NCI-H1092 (cell line): ENCODE measurements at places on chromosomes 2 and 18.

GRCh38 chr2:60391649-60392375, 161.6 kb downstream of the BCL11A start:
- DNase-seq: no peak

GRCh38 chr2:12457831-12458230, 258.9 kb upstream of the TRIB2 start:
- DNase-seq: no peak

GRCh38 chr18:3710712-3711301, 260.8 kb downstream of the TGIF1 start:
- DNase-seq: no peak

- no peak for DNase-seq
Observed at GRCh38 chr18:56649996-56650395, 1.2 kb upstream of the WDR7 start.

- peak; percentile 44 for DNase-seq
Observed at GRCh38 chr2:130355578-130356431, at the start of gene PTPN18. PTPN18 (plus strand) TSS chr2:130356056; CDS start chr2:130356108, 52 bp downstream.

DNA sequence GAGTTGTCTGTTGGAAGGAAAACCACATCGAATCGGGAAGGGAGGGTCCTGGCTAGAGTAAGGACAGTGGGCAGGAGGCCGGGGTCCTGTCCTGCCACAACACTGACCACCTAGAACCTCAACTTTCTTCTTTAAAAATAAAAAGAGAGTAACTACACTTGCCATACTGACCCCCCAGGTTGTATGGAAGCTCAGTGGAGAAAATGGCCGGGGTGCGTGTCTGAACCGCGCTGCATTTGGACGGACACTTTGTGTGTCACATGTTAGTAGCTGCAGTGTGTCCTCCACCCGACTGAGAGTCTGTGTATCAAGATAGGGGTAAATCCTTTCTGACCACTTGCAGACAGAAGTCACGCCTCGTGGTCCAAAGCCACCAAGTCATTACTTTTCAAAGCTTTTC, 87.0 kb downstream of the GBX2 start:
- DNase-seq: no peak

DNA sequence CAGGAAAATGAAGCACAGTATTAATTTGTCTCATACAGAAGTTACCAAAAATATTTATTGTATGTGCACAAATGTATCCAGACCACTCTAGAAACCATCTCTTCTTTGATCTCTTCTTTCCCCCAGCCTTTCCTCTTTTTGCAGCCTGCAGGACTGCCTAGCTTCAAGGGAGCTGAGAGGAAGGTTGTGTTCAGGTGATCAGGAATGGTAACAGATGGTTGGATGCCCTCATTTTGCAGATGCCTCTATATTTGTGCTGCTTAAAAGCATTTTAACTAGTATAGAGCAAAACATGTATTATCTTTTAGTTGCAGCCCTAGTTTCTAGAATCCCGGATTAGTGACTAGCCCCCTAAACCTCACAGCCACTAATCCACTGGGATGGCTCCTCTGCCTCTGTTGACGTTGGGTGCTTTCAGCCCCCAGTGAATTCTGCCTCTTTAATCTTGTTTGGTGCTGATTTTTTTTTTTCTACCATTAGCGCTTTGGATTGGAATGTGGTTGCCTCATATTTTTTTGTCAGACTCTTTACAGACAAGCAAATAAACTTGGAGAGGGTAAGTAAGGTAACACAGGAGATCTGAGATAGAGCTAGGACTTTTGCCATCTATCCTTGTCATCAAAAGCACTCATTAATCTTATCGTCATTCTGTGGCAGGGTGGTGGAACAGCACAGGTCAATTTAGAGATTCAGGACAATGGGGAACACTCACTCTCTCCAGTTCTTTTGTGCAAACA, 103.8 kb upstream of the NDUFV2 start:
- no peak for DNase-seq

- DNase-seq: no peak
Observed at GRCh38 chr2:190177249-190178040, 114.9 kb upstream of the MSTN start.

GRCh38 chr2:237281836-237282306, 132.1 kb downstream of the COL6A3 start:
- no peak for DNase-seq

DNA sequence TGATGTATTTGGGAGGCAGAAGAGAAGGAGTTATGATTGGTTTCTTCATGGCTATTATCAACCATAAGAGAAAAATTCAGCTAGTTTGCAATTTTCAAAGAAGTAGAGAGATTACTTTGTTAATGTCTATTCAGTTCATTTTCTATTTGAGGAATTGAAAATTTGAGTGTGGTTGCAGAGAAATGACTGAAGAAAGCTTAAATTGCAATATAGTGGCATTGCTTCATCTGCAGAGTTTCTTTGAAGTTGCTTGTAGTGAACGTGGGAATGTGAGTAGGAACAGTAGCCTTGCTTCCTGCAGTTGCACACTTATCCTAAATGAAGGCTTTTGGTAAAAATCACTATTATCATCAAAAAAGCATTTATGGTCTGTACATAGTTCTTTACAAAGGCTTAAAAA, 14.7 kb upstream of the CYRIA start:
- no peak for DNase-seq

- no peak for DNase-seq
Observed at GRCh38 chr2:116510117-116510671, 1304.3 kb upstream of the DDX18 start.

GRCh38 chr2:178404368-178404767, 46.6 kb downstream of the PRKRA start:
- no peak for DNase-seq

GRCh38 chr18:10688766-10689165, 162.9 kb downstream of the NAPG start:
- no peak for DNase-seq

GRCh38 chr2:567865-568638, 109.2 kb downstream of the TMEM18 start:
- DNase-seq: no peak

GRCh38 chr2:206031162-206031784, 54.7 kb downstream of the INO80D start:
- no peak for DNase-seq

- no peak for DNase-seq
Observed at GRCh38 chr2:171287611-171288010, 126.9 kb upstream of the TLK1 start.

DNA sequence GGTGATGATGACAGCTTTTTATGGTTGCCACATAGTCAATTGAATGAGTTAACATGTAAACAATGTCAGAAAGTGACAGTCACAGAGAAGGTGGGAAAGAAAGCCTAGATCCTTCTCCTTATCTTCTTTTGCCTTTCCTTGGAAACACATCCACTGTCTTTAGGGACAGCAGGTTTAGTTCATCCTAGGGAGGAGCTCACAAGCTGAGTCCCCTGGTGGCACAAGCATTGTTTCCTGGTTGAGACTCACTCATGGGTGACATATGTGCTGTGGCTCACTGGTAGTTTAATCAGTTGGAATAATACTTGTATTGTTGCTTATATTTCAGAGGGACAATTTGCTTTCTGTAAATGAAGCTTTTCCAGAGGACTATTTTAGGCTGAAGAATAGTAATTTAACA, 598.5 kb downstream of the CNTNAP5 start:
- no peak for DNase-seq

DNA sequence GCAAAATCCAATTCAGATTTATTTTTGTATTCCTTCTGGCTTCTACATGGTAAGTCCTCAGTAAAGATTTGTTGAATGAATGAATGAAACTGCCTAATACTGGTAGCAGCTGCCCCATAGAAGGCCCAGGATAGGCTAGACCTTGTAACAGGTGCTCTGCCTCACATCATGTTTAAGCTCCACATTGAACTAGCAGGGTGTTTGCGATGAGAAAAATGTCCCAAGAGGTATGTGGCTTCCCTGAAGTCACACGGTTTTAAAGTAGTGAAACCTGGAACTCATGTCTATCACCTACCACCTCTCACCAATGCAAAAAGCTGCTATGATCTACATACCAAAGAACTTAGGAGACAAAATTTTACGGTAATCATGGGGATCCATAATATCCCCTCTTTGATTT, 765 bp upstream of the LHCGR start:
- DNase-seq: no peak

- DNase-seq: no peak
Observed at GRCh38 chr2:29703336-29703735, 218.1 kb downstream of the ALK start.

DNA sequence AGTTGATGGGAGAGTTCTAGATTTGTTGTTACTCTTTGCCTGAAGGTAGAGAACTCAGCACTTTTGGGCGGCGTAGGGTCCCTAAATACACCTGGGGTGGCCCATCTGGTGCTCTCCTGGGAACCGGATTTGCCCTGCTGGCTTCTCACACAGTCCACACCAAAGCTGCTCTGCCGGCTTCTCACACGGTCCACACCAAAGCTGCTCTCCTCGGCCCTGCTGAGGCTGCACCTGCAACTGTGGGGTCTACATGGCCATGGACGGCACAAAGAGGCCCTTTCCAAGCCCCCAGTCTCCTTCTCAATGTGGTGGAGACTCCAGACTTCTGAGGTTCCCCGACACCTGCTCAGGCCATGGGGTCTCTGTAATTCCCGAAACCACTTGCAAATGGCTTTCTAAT, 124.8 kb upstream of the GPC1 start:
- DNase-seq: no peak

GRCh38 chr2:222483513-222484039, 59.2 kb downstream of the SGPP2 start:
- no peak for DNase-seq

GRCh38 chr18:50057009-50057408, 137.9 kb downstream of the MYO5B start:
- no peak for DNase-seq

DNA sequence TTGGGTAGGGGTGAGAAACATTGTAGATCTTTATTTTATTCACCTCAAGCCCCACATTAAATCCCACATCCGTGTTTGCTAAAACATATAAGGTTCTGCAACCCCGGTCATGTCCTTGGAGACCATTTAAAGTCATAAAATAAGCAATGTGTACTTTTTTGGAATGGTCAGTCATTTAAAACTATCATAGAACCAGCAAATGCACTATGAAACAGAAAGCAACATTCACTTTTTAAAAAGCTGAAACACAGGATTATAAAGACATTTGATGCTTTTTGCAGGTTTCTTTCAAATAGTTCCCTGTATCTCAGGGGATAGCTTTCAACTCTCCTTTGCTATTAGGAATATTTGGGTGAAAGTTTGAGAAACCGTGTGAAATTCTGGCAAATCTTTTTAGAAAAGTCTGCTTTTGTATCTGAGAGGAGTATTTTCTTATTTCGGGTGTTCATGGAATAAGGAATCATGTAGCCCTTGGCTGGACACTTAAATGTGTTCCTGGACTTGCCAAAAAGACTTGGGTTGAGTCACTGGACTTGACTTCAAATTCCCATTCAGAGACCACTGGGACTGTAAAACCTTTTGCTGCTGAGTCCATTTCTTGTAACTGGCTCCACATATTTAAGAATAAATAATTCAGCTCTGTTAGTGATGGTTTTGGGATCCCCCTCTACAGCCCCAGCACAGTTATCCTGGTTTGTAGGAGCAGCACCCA, 5.9 kb upstream of the CETN1 start:
- no peak for DNase-seq

DNA sequence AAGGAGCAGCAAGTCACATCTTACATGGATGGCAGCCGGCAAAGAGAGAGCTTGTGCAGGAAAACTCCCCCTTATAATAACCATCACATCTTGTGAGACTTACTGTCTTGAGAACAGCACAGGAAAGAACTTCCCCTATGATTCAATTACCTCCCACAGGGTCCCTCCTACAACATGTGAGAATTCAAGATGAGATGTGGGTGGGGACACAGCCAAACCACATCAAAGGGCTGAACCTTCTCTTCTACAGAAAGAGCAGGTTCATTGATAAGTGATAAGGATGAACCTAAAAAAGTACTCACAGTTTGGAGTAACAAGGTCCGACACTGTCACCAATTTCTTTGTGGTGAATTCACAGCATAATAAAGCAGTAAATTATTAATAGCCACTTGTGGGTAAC, 422.2 kb upstream of the FSIP2 start:
- DNase-seq: no peak

DNA sequence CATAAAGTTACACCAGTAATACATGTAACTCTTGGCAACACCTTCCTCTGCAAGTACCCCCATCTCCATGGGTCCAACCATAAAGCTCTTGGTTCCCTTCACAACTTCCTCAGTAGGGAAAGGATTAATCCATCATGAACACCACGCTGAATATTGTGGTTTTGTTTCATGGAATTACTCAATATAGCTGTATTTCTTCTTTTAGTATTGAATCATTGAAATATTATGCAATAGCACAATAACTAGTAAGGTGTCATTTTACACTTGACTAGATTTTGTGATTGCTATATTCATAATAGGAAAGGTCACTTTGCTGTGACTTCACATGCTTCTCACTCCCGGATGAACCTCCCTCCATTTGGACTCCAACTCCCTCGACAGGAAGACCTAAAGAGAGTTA, 29.7 kb upstream of the PID1 start:
- DNase-seq: no peak
